ENCODE measurements at places on chromosomes 11 and 22.

GRCh38 chr11:66368484-66368883 lies 3.1 kb downstream of the SLC29A2 start:
- peak; percentile 65 for DNase-seq

DNA sequence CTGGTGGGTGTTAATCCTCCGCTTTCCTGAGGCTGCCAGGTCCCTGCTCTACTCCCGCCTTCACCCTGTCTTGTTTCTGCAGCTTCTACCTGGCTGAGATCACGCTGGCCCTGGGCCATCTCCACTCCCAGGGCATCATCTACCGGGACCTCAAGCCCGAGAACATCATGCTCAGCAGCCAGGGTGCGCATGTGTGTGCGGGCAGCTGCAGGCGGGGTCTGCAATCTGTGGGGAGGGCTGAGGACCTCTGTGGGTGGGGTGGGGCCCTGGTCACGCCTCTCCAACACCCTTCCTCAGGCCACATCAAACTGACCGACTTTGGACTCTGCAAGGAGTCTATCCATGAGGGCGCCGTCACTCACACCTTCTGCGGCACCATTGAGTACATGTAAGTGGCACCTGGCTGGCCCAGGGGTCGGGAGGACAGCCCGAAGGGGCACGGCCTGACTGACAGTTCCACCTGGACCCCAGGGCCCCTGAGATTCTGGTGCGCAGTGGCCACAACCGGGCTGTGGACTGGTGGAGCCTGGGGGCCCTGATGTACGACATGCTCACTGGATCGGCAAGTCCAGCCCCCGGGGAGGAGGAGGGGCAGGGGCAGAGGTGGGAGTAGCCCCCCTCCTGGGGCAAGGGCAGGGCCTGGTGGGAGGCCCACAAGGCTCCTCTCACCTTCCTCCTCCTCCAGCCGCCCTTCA lies 4.5 kb downstream of the RPS6KB2 start:
- peak; percentile 80 for DNase-seq

DNA sequence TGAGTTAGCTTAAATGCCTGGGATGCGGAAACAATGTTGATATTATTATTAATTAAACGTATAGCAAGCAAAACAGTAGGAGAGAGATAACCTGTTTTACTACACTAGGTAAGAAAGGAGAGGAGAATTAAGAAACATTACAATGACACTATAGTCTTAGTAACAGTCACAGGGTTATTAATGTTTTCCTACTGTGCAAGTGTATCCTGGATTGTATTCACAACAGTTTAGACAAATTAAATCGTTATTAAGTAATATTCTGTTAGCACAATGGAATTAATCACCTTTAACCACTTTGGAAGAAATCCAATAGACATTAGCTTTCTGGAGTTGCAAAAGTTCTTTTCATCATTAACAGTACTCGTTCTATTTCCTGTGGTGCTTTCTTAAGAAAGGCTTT lies 3.4 kb downstream of the FAM181B start:
- no peak for DNase-seq

DNA sequence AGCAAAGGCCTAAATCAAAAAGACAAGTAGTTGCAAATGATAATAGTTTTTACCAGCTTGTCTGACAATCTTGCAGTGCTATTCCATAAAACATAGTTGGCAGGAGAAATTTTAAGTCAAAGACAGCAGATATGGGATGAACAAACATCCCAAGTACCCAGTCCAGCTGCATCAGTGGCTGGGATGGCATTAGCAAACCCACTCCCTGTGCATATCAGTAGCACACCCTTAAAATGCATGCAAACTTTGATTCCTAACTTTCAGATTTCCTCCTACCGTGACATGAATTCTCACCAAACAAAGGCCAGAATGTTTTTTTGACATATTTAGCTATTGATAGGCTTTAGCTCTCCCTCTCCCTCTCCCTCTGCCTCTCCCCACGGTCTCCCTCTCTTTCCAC lies 27.8 kb upstream of the CCDC86 start:
- DNase-seq = no peak

DNA sequence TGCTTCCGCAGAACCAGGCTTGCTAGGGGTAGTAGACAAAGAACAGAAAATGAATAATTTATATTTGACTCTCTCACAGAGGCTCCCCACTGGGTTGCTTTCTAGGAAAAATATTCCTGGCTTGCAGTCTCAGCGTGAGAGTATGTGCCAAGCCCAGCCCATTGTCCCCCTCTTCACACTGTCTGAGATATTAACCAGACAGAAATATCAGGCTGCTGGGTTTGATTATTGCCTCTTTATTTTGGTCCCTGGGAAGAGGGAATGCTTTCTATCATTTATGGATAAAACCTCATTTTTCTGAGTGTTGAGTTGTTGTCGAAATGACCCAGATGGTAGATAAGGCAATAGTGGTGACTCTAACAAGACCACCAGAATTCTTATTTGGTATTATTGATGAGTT lies 367.9 kb downstream of the METTL15 start:
- DNase-seq = no peak

DNA sequence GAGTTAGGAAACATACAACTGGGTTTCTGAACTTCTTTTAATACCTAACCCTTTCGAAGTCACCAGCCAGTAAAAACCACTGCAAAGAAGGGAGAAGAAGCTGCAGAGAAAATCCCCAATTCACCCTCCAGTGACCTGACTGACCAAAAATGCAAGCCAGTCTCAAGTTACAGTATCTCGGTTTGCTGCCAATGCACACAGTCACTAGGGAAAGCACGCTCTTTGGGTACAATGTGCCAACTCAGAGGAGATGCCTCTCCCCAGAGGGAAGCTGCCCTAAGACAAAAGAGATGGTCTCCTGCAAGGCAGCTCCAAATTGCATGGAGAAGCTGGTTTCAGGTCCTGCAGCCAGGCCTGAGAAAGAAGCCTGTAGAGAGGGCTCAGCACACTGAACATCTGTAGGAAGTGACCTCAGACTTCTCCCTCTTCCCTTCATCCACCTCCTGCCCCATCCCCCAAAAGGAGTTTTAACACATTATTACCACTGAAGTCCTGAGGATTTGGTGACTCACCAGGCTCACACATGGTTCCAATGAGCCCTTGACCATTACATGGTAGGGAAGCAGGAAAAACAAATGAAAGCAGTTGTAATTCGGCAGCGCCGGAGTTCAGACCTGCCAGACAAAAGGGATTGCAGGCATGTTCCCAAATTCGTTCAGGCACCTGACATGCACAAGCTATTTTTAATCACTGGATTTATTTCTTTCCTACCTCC lies 90.1 kb downstream of the ETS1 start:
- DNase-seq = no peak

GRCh38 chr11:65311170-65311678 lies 3.4 kb upstream of the CDC42EP2 start:
- no peak for DNase-seq

DNA sequence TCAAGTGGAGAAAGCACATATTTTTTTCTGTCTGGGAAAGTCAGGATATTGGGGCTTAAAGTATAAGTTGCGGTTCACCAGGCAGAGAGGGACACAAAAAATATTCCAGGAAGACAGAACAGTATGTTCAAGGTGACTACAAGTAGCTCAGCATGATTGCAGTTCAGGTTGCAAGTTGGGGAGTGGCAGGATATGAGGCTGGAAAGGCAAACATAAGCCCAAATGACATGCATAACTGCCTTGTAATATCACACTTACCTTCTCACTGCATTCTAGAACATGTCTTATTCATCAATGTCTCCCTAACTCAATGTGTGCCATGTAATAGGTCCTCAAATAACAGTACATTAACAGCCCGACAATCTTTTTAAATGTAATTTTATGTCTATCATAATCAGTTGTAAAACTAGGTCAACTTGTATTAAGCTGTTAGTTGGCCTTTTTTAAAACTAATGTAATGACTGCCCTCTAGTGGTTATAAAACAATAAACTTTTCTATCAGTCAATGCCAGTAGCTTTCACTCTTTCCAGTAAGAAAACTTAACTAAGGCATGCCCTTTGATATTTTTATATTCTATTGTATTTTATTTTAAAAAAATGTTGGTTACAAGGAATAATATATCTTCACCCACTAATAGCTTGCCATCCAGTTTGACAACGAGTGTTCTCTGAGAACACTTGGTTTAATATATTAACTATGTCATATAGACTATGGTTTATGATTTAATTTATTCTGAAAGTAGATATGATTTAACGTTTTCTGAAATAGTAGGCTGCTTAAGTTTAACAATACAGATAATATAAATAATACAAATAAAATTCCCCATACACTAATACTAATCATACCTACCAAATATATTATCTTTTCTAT lies 39.4 kb upstream of the CFAP300 start:
- no peak for DNase-seq

DNA sequence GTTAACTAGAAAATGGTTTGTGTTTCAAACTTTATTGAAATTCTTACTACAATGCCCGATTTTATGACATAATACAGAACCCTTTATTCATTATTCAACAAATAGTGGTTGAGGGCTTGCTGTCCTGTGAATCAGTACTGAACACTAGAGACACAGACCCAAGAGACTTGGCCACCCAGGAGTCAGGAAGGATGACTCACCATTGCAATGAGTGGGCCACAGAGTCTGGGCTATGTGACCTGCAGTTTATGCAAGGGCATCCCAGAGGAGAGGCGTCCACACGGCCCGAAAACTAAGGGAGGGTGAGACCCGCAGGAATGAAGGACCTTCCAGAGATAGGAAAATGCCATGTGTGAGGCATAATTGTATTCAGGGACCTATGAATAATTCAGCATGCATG lies 143.8 kb upstream of the DDI1 start:
- no peak for DNase-seq

GRCh38 chr11:2466069-2466801 lies 21.4 kb downstream of the KCNQ1 start:
- DNase-seq = peak; percentile 73

- DNase-seq = peak; percentile 27
These were observed 41.8 kb downstream of the GNB1L start for GRCh38 chr22:19812910-19813309.

GRCh38 chr11:69354545-69354897 lies 60.6 kb downstream of the MYEOV start:
- DNase-seq = no peak

GRCh38 chr11:1161410-1162137 lies 3.8 kb downstream of the MUC5AC start:
- peak; percentile 65 for DNase-seq

All from spleen (tissue), 13 donors.